ENCODE measurements at places on chromosomes 7 and 10.
A peak's percentile ranks its signal among the peaks of the same experiment; 100 is the strongest.

GRCh38 chr10:103445366-103445765, 6.8 kb downstream of the CALHM2 start:
- no peak for DNase-seq

GRCh38 chr7:151735186-151735850, 141.6 kb downstream of the PRKAG2 start:
- peak; percentile 66 for DNase-seq

DNA sequence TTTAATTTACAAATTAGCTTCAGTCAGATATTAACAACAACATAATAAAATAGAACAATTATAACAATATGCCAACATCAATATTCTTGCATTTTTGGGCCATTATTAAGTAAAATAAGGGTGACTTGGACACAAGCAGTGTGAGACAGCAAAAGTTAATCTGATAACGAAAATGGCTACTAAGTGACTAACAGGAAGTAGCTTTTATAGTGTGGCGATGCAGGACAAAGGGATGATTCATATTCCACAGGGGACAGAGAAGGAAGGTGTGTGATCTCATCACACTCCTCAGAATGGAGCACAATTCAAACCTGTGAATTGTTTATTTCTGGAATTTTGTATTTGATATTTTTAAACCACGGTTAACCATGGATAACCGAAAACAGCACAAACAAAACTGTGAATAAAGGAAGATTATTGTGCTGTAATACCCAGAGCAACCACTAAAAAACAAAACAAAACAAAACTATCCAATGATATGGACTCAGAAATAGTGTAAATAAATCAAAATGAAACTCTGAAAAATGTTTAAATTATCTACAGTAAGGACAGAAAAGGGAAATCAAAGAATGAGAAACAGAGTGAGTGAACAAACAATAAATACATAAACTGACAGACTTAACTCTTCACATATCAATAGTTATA, 66.9 kb upstream of the TFEC start:
- no peak for DNase-seq

GRCh38 chr7:145845345-145845744, 271.3 kb upstream of the CNTNAP2 start:
- no peak for DNase-seq

- DNase-seq, result no peak
Measured at GRCh38 chr10:72956001-72956400, 1.4 kb upstream of the PLA2G12B start.

- no peak for DNase-seq
Measured at GRCh38 chr7:47038621-47039020, 543.3 kb downstream of the TNS3 start.

GRCh38 chr7:57216340-57216739, 84.1 kb upstream of the ZNF479 start:
- DNase-seq, result no peak

DNA sequence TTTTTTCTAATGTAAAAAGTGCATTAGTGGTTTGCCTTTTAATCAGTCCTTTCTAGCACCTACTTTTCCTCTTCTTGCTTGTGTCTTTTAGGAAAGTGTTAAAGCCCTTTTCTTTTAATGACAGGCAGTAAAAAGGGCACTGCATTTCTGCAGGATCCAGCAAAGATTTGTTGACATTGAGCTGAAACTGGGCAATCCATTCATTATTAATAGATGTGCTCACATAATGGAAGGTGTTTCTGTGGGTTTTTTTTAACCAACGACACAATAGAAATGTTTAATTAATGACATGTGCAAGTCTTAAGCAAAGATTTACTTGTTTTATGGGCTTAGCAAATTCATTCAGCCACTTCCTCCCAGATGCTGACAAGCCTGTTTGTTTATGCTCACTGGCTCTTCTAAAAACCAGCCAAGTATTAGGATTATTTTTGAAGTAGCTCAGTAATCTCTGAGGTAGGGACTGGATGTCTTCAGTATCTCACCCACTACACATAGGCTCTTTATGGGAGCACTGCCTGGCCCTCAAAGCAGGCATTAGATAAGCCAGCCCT, 1201.1 kb downstream of the SORCS1 start:
- no peak for DNase-seq

- no peak for DNase-seq
Measured at GRCh38 chr10:102927311-102928010, 9.4 kb downstream of the CNNM2 start.

GRCh38 chr10:43845121-43845520, 196.4 kb upstream of the ZNF32 start:
- no peak for DNase-seq

GRCh38 chr10:78196964-78197363, 163.3 kb downstream of the RPS24 start:
- no peak for DNase-seq
